ENCODE measurements at places on chromosomes 1 and 21.

DNA sequence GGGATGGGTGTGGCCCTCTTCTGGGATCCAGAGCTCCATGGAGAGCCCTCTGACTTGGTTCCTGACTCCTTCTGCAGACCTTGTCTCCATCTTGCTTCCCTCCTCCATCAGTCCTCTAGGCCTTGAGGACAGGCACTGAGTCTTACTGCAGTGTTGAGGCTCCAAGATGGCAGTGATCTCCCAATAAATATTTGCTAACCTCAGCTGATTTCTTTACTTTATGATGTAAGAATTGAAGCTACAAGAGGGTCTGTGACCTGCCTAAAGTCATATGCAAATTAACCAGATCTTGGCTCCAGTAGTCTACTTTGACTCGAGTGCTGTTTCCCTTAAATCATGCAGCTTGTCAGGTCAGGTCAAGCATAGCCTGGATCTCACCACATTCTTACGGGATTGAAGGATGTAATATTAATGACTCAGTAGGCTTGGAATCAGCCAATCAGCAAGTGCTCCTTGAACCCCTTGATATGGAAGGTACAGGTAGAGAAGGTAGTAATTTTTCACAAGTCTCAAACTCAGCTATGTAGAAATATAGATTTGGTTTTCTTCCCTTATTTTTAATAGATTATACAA lies 93.0 kb downstream of the CLIC6 start:
- no peak for DNase-seq

GRCh38 chr1:30899577-30900389 lies 8.8 kb downstream of the SDC3 start:
- no peak for DNase-seq

GRCh38 chr1:235582130-235582529 lies 67.5 kb downstream of the GNG4 start:
- DNase-seq, result no peak

DNA sequence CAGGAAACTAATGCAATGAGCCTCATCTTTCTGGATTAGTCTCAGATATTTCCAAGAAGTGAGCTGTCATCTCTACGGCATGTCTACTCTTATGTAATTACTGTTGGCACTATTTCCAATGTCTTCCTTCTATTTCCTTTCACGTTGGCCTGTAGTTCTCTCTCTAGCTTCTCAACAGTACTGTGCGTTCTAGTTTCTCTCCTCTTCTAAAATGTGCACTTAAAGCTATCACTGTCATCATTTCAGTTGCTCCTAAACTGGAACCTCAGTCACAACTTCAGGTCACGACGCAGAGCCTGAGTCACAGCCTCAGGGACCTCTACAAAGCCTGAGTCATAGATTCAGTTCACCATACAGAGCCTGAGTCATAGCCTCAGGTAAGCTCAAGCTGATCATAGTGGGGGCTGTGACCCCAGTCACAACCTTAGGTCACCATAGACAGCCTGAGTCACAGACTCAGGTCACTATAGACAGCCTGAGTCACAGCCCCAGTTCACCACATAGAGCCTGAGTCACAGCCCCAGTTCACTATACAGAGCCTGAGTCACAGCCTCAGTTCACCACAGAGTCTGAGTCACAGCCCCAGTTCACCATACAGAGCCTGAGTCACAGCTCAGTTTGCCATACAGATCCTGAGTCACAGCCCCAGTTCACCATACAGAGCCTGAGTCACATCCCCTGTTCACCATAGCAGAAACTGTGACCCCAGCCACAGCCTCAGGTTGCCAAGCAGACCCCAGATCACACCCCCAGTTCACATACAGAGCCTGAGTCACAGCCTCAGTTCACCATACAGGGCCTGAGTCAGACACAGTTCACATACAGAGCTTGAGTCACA lies 13.0 kb downstream of the WNT9A start:
- peak; percentile 70 for DNase-seq

GRCh38 chr1:51073456-51073855 lies 28.6 kb upstream of the C1orf185 start:
- no peak for DNase-seq

GRCh38 chr1:218348628-218349071 lies 3.5 kb downstream of the TGFB2 start:
- no peak for DNase-seq

DNA sequence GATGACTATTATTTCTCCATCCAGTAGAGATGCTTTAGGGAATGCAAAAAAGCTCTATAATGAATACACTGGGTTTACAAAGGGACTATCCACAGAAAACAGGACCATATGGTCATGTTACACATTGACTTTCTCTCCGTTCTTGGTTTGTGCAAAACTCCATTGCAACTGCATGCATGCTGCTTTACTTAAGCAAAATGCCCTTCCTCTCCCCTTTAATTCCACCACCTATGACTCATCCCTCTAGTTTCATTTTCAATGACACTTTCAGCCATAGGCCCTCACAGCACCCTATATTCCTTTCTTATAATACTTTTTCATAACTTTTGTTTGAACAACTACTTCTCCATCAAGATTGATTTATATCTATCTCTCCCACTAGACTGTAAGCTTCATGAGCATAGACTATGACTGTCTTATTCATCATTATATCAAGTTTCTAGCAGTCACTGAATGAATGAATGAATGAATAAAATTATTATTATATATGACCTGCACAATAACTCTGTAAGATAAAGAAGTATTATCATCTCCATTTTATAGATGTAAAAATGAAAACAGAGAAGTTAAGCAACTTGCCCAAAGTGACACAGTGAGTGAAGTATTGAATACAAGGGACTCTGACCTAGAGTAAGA lies 248.9 kb downstream of the PLPP3 start:
- DNase-seq, result peak; percentile 78

DNA sequence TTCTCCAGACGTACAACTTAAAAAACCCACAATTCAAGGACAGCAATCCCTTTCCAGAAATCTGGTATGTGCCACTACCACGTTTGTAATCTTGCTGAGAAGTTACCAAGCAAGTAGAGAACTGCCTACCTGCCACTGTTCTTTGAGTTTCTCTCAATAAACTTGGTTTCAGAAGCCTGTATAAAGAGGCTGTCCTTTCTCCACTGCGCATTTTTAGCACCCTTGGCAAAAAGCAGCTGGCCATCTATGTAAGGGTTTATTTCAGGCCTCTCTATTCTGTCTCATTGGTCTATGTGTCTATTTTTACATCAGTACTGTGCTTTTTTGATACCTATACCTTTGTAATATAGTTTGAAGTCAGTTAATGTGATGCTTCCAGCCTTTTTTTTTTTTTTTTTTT lies 665.1 kb upstream of the BRINP3 start:
- DNase-seq, result no peak

DNA sequence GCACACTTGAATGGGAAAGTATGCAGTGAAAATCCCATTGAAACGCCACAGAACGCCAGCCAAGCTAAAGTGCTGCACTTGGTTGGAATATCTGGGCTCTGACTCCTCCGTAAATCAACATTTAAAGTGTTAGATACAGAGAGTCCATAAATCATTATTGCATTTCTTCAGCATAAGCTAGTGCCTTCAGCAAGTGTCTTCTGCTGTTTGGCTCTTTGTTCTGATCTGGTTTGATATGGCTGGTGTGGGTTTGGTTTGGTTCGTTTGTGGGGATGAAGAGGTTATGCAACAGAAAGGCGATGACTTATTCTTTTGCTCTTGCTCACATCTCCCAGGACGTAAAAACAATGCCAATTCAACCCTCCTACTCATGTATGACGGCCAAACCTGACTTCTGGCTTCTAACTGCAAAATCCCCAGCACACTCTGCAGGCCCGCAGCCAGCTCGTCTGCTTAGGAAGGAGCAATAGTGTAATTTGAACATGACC lies 121.8 kb upstream of the ERG start:
- DNase-seq, result peak; percentile 75

DNA sequence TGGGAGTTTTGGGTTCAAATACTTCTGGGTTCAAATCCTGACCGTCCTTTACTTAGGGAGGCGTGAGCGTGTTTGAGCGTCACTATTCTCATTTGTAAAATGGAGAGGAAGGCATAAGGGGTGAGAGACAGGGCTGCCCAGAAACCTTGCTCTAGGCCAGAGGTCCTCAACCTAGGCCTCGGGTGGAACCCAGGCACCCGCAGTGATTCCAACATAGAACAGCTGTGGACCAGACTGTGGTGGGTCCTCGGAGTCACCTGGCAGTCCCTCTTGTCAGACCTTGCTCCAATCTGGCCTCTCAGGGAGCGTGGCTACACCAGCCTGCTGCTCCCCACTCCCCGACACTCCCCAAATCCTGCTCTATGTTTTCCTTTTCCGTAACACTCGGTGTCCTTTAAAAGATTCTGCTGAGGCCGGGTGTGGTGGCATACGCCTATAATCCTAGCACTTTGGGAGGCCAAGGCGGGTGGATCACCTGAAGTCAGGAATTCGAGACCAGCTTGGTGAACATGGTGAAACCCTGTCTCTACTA lies 116.4 kb downstream of the PGBD5 start:
- no peak for DNase-seq

Data from fibroblast of skin of right quadriceps (primary cell).